ENCODE measurements at places on chromosomes 3 and 15.

DNA sequence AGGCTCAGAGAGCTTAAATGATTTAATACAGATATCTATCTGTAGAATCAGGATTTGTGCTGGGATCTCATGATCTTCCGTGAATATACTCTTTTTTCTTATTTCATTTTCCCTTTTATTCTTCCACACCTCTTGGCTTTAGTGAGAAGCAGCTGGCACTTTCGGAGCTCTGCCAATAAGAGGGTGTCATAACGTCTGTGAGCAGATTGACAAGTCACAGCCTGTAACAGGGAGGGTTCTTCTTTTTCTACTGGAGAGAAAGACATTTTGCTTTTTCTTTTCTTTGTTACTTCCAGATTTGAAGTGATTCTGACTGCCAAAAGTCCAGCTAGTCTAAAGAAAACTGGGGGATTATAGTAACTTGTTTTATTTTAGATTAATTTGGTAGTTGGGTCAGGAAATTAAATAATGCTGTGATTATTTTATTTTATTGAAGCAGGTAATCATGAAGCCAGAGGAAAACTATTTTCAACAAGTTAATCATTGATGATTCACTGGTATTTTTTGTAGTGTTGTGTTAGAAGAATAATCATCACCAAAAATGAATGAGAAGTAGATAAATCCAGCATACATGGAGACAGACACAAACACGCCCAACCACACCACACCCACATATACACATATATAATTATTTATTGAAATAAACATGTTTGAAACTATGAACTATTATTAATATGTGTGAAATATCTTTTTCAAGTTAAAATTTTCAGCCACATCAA is 69.8 kb downstream of the TNFAIP8L3 start:
- ATAC-seq, result no peak

DNA sequence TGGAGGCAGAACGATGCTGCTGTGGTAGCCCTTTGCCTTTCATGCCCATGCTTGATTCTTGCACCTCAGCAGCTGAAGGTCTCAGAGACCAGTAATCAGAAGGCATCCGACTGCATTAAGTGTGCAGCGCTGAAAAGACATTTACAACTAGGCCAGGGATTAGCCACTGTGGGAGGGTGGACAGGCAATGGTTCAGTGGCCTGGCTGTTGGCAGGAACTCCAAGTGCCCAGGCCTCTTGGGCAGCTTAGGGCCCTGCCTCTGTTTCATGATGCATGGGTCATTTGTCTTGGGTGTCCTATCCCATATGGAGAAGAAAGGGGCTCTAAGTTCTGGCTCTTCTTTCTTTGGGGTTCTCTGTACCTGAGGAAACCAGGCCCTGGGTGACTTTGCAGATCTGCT is 11.4 kb downstream of the TMED3 start:
- no peak for ATAC-seq

GRCh38 chr15:45573961-45574629 is 13.1 kb upstream of the BLOC1S6 start:
- ATAC-seq, result no peak

DNA sequence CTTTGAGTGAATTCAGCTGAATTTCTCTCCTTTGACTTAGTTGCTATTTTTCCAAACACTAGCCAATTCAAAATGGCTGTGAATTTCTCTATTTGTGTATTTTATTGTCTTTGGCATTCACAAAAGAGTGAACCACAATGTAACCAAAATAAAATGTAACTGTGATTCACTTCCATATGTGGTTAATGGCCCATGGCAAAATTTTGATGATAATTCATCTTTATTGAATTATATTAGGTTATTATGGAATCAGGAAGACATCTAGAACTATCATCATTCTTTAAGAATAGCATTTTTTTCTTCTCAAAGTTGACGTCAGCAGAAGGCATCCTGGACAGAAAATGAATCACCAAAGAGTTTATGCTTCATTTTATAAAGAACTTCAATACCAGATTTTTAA is 705.3 kb upstream of the NAALADL2 start:
- ATAC-seq, result no peak
